ENCODE measurements at places on chromosomes 2 and 18. TPM values are rescaled to one million over a fixed set of nuclear protein-coding genes. Genes with fewer than 3 reads are reported as not detected.

SCN9A gene
- 8.2 TPM for total RNA-seq

- DNase-seq = no peak
These were observed 13.5 kb upstream of the IL1RL1 start for GRCh38 chr2:102297891-102298290.

GRCh38 chr18:57630754-57631595 is 9.3 kb upstream of the NARS1 start:
- DNase-seq = no peak

- DNase-seq = peak; percentile 56
These were observed 118.5 kb upstream of the ALPP start for GRCh38 chr2:232260075-232260474.

GRCh38 chr2:38610851-38611801 is 8.4 kb upstream of the HNRNPLL start:
- DNase-seq = no peak

CTNNA2 gene
- 0.96 TPM for total RNA-seq

- DNase-seq = no peak
These were observed 55.1 kb downstream of the CDH19 start for GRCh38 chr18:66548747-66549146.

GRCh38 chr18:32301976-32302743 is 112.3 kb downstream of the MEP1B start:
- peak; percentile 56 for DNase-seq

- no peak for DNase-seq
These were observed 220.2 kb downstream of the CLIP4 start for GRCh38 chr2:29335396-29335795.

Measured in umbilical cord (tissue), 2 donors.